Stimulated activated CD8-positive, alpha-beta memory T cell treated with anti-CD3 and anti-CD28 coated beads, Interleukin-7, amount 100 ng/mL, for 48 hours (primary cell): ENCODE measurements at places on chromosomes 11 and 22.

- no peak for DNase-seq
These were observed 75.0 kb upstream of the OR4B1 start for GRCh38 chr11:48141475-48142122.

- peak; percentile 32 for DNase-seq
These were observed 11.5 kb upstream of the FADD start for GRCh38 chr11:70191495-70192140.

DNA sequence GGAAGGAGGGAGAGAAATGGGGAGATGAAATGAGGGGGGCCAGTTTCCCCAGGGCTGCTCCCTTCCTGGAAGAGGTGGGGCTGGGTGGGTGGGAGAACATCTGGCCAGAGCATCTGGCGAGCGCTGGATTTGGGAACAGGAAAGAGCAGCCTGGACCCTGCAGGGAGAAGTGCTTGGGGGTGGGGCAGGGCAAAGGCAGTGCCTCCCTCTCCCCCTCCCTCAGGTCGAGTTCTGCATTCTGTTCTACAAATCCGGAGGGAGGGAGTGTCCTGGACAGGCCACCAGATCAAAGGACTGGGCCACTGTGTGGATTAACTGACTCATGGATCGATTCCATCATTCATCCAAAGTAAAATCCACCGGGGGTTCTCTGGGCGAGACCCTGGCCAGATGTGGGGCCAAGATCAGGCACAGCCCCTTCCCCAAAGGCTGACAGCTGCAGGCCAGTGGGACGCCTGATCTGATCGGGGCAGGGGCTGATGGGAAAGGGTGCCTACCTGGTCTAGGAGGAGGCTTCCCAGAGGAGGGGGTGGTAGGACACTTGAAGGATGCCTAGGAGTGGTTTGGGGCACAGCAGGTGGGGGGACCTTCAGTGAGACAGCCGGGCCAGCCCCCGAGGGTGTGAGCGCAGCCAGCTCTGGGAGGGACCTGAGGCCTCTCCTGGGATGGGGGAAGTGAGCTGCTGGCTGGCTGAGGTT, 57.5 kb downstream of the CACNA1I start:
- DNase-seq = no peak

DNA sequence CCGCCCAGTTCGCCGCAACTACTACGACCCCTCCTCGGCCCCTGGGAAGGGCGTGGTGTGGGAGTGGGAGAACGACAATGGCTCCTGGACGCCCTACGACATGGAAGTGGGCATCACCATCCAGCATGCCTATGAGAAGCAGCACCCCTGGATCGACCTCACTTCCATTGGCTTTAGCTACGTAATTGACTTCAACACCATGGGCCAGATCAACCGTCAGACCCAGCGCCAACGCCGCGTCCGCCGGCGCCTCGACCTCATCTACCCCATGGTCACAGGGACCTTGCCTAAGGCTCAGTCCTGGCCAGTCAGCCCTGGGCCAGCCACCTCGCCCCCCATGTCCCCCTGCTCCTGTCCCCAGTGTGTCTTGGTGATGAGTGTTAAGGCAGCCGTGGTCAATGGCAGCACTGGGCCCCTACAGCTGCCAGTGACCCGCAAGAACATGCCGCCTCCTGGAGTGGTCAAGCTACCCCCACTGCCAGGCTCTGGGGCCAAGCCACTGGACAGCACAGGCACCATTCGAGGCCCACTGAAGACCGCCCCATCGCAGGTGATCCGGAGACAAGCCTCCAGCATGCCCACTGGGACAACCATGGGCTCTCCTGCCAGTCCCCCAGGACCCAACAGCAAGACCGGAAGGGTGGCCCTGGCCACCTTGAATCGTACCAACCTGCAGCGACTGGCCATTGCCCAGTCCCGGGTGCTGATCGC, 10.0 kb downstream of the DTX4 start:
- no peak for DNase-seq

GRCh38 chr11:20912922-20913512, 243.6 kb downstream of the NELL1 start:
- no peak for DNase-seq

DNA sequence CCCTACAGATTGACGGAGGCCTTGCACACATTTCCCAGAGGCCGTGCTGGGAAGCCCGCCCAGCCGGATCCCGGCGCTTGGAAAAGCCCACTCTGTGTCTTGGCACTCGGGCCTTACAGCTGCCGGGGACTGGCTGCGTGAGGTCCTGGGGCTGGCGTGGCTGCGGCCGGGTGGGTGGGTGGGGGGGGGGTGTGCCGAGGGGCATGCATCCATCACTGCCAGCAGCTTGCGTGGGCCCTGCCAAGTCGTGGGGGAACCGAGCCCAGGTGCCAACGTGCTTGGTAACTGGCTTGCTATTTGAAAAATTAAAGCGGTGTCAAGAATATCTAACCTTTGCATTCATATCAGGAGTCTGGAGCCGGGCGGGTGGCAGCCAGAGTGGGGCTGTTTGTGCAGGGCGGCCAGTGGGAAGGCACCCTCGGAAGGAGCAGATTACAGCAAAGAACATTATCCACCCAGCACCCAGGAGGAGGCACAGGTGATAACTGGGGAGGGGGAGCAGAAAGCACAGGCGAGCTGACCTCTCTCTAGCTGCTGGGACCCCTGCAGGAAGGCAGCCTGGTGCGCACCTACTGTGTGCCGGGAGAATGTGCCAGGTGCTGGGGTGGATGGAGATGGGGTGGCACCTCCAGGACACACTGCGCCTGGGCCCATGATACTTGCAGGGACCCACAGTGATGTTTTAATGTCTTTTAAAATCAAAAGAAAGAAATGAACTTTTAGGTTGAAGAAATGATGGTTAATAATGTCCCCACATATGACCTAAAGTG, 28.5 kb upstream of the SMIM38 start:
- DNase-seq = no peak

GRCh38 chr11:11982975-11983374, 25.5 kb downstream of the DKK3 start:
- DNase-seq = no peak

GRCh38 chr11:110479108-110480101, 49.7 kb downstream of the FDX1 start:
- DNase-seq = no peak

DNA sequence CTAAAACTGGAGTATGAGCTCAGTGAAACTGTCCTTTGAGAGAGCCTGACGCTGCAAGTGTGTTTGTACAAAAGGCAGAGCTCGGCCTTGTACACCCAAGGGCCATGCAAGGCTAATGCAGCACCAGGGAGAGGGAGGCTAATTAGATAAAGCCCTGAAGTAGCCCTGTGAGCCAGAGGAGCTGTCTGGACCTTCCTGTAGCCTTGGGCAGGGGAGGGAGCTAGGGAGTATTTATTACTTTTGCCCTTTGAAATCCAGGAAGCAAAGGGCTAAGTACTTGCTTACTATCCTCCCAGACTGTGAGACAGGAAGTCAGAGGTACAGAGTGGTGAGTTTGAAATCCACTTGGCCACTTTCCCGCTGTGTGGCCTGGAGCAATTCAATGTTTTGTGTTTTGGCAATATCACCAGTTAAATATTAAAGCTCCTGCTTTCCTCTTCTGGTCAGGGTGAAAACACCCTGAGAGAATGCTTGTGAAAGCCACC, 10.2 kb upstream of the LDHA start:
- DNase-seq = no peak

DNA sequence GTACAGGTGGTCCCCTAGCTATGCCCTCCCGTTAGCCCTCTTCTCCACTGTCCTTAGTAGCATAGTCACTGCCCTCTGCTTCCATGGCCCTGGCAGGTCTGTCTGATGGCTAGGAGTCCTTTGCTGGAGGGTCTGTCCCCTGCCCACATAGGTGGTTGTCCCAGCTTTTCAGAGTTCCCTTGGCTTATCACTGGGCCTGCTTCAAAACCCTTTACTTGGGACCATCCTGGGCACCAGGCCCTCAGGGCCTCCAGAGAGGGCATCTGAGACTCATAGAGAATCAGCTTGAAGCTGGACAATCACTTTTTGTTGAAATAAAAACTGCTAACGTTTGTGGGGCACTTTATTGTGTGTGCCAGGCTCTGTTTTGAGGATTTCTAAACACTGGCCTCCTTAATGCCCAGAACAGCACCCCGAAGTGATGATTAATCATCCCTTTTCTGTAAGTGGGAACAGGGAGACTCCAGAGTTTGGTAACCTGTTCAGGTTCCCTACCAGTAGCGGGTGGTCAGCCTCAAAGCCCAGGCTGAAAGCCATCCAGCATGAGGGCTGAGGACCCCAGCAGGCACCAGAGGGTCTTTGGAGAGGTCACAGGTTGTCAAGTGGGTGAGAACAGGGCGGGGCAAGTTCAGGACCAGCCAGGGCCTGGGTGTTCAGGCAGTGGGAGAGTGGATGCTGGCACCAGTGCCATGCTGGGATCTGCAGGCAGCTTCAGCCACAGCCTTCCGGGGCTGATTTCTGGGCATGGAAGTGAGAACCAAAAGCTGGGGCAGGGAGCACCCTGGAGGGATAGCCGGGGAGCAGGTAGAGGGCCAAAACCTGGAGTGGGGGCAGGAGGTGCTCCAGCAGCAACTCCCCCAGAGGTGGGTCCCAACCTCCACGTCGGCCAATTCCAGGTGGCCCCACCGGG, 495 bp upstream of the KCNK4 start:
- DNase-seq = no peak

DNA sequence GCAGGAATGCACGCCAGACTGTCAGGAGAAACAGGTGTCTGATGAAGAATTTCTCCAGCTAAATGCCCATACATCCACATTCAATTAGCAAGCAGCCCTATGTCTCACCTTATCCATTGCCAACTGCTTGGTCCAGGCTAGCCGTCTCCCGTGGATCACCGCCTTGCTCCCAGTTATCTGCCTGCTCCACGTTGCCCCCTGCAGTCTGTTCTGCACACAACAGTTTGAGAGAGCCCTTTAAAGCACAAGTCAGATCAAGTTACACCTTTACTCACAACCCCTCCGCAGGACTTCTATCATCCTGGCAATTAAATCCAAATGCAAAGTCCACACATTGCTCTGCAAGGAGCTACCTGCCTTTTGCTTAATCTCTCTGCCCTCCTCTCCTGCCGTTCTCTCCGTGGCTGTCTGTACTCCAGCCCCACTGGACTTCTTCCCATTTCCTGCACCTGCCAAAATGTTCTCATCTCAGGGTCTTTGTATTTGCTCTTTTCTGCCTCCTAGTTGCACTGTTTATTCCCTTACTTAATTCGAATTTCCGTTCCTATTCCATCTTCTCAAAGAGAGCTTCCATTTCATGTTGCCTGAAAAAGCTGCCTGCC, 185.3 kb upstream of the LARGE1 start:
- DNase-seq = peak; percentile 5

- no peak for DNase-seq
These were observed 70.4 kb downstream of the GLYATL1 start for GRCh38 chr11:59009661-59010060.

- peak; percentile 54 for DNase-seq
These were observed 26.2 kb upstream of the TPBGL start for GRCh38 chr11:75214411-75214821.

DNA sequence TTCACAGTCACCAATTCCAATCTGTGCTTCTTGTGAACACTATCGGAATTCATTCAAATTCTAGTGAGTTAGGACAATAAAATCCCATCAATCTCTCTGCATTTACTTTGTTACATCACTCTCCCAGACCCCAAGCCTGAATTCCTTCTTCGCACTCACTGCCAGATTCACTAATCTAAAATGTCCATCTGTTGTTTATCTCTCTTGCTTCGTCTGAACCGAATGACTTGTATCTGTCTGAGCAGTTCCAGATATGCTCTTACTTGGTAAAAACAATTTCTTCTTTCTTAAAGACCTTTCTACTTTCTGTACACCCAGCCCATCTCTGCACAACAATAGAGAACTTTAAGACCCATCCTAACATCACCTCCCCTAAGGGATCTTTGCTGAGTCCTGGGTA, 7.0 kb downstream of the MMP10 start:
- no peak for DNase-seq

- no peak for DNase-seq
These were observed 29.2 kb downstream of the GRAMD4 start for GRCh38 chr22:46649141-46650077.

DNA sequence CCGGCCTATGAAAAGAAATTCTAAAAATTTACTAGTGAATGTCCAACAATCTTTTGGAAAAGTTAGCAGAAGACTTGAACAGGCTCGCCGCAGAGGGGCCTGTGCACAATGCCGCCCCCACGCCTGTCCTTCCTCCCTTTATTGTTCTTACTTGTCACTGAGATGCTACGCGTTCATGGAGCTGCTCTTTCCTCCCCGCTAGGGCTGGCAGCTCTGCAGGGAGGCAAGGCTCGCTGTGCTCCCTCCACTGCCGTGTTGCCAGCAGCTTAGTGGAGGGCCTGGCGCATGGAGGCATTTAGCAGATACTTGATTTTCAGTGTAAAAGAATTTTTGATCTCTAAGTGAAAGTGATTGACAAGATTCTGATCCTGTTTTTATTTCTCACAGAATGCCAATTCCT, 14.7 kb downstream of the PHRF1 start:
- no peak for DNase-seq

DNA sequence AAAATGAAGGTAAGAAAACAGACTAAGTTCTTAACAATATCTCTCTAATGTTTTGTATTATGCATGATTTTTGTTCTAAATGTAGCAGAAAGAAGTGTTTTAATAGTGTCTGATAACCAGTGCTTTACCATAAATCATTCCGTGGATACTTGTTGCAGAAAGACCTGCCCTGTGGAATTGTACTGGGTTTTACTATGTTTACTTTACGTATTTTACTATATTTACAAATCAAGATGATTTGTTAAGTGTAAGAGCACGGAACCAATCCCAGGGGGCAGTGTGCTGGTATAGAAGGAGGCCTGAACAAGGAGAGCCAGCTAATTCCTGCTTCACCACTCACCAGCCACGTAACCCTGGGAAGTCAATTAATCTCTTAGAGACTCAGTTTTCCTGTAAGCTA, 1.4 kb downstream of the HTR3B start:
- no peak for DNase-seq

- DNase-seq = peak; percentile 33
These were observed 138.8 kb upstream of the SORL1-AS1 start for GRCh38 chr11:121591405-121592033.

- peak; percentile 9 for DNase-seq
These were observed 2.1 kb downstream of the KMT2A start for GRCh38 chr11:118438314-118438931.
